Left ventricle myocardium inferior (tissue), 1 donor: ENCODE measurements at places on chromosomes 13 and 19. TPM values are rescaled to one million over a fixed set of nuclear protein-coding genes. Genes with fewer than 3 reads are reported as not detected.

GRCh38 chr13:25330541-25330940 is 29.1 kb downstream of the NUP58 start:
- no peak for DNase-seq
- no peak overlapping the region for H3K27ac ChIP-seq
- H3K4me3 ChIP-seq, result no peak overlapping the region
- H3K36me3 ChIP-seq, result peaks cover 80% of the 10 kb centered on the region
- H3K27me3 ChIP-seq, result no peaks in the 10 kb centered on the region

DNA sequence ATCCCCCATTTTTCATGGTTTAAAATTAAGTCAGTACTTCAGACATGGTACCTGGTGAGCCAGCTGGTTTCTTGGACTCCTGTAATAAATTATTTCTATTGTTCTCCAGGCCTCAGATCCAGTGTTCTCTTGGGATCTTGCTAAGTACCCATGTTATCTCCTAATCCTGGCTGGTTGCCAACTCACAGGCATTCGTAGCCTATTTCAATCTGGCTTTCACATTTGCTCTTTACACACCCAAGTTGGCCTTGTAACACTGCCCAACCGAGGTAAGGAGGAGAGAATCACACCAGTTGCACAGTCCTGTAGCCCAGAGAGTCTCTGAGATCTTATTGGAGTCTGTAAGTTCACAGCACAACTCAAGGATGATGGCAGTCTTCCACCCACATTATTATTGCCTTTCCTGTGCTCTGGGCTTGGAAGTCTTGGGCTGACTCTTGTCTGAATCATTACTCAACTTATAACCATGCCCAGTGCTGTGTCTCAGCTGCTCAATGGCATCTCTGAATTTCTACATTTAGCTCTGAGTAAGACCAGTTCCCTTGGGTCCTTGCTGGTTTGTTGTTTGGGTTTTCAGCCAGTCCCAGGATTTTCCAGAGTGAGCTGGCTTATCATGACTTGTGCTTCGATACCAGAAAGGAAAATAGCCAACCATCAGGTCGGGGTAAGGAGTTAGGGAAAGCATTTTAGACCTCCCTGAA is 76.6 kb upstream of the KLF12 start:
- H3K4me3 ChIP-seq, result no peak overlapping the region
- no peak for DNase-seq
- H3K27me3 ChIP-seq, result no peaks in the 10 kb centered on the region
- H3K36me3 ChIP-seq, result no peaks in the 10 kb centered on the region

The FCER2 gene
- 0.30 TPM for total RNA-seq

GRCh38 chr19:38228005-38228377 is 4.0 kb upstream of the DPF1 start:
- DNase-seq, result no peak
- H3K4me3 ChIP-seq, result peak overlapping the region; percentile 54
- H3K27ac ChIP-seq, result no peak overlapping the region
- peaks cover 98% of the 10 kb centered on the region for H3K27me3 ChIP-seq

The ATP4A gene
- not detected for total RNA-seq

- no peaks in the 10 kb centered on the region for H3K27me3 ChIP-seq
- peaks cover 44% of the 10 kb centered on the region for H3K4me1 ChIP-seq
- DNase-seq, result no peak
These were observed 68.8 kb downstream of the DOCK9 start for GRCh38 chr13:98909016-98909415.

DNA sequence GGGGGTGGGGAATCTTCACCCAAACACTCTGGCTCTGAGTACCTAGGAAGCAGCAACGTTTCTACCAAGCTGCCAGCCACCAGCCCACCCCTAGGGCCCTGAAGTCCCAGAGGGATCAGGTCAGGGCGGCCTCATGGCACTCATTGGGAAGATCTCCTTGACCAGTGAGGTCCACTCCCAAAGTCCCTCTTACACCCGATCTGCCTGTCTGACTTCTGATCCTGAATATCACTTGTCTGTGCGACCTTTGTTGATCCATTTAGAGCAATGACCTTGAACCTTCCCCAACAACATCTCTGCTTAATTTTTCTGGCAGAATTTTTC is 2.1 kb upstream of the GNA15 start:
- H3K36me3 ChIP-seq, result no peaks in the 10 kb centered on the region
- H3K27ac ChIP-seq, result peak overlapping the region; percentile 42
- H3K4me1 ChIP-seq, result peaks cover 18% of the 10 kb centered on the region
- H3K4me3 ChIP-seq, result no peak overlapping the region
- no peak for DNase-seq

DNA sequence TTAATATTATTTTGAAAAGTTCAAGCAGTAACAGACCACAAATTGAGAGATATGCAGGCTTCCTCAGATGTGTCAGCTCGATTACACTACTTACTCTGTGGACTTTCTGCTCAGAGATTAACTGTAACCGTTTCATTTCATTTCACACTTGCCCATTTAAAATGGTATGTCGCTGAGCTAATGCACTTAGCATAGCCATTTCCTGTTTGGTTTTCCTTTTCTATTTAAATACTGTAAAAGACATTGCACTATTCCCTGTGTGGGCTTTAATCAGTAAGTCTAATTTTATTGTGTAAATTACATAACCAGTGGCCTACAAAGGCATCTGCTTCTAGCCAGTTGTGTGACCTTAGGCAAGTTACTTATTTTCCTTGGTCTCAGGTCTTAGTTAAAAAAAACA is 237.6 kb downstream of the LACC1 start:
- H3K4me3 ChIP-seq, result no peak overlapping the region
- H3K36me3 ChIP-seq, result no peaks in the 10 kb centered on the region
- peaks cover 30% of the 10 kb centered on the region for H3K4me1 ChIP-seq
- H3K27ac ChIP-seq, result peak overlapping the region; percentile 83

DNA sequence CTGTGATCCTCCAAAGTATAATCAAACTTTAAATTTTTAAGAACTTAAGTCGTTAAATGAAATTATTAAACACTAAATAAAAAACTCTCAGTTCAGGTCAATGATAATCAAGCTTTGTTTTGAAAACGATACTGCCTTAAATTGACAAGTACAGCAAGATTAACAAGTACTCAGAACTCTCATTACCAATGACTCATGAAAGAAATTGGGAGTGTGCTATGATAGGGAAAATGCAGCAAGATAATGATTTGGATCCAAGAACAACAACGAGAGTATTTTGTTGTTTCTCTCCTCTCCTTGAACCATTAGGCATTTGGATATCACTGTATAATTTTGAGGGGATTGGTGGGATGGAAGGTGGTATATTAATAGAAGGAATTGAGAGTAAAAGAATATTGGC is 10.2 kb downstream of the N4BP2L2 start:
- no peak for DNase-seq
- H3K4me3 ChIP-seq, result no peak overlapping the region
- no peaks in the 10 kb centered on the region for H3K27me3 ChIP-seq
- peaks cover 19% of the 10 kb centered on the region for H3K36me3 ChIP-seq
